ENCODE measurements at places on chromosomes 7 and 10.

DNA sequence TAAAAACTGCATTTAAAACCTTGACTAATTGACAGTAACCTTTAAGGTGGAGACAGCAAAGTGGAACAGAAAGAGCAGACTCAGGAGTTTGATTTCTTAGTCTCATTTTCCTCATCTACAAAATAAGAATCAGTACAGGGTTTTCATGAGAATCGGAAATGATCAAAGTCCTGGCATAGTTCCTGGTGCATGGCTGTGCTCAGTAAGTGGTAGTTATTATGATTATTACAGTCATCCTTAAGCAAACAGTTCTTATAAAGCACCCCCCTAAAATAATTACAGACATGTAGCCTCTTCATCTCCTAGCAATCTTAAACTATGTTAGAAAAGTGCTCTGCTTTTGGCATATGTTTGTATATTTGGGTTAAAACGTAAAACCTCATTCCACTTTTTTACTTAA lies 18.0 kb downstream of the NEBL start:
- no peak for DNase-seq

DNA sequence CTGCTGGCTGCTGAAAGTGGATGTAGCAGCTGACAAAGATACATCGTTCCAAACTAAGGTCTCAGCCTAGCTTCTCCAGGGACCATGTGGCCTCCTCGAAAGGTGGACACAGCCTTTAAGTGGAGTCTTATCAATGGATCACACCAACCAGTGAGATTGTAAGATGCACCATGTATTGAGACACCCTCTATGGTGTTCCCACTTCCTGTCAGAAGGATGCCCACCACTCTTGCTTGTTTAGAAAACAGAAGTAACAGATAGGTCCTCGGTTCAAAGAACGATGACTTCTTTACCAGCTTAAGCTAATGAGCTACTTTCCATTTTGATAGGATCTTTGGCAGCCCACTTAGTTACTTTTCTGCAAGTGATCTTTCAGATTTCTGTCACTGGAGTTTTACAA lies 34.3 kb downstream of the SLC25A13 start:
- no peak for DNase-seq

DNA sequence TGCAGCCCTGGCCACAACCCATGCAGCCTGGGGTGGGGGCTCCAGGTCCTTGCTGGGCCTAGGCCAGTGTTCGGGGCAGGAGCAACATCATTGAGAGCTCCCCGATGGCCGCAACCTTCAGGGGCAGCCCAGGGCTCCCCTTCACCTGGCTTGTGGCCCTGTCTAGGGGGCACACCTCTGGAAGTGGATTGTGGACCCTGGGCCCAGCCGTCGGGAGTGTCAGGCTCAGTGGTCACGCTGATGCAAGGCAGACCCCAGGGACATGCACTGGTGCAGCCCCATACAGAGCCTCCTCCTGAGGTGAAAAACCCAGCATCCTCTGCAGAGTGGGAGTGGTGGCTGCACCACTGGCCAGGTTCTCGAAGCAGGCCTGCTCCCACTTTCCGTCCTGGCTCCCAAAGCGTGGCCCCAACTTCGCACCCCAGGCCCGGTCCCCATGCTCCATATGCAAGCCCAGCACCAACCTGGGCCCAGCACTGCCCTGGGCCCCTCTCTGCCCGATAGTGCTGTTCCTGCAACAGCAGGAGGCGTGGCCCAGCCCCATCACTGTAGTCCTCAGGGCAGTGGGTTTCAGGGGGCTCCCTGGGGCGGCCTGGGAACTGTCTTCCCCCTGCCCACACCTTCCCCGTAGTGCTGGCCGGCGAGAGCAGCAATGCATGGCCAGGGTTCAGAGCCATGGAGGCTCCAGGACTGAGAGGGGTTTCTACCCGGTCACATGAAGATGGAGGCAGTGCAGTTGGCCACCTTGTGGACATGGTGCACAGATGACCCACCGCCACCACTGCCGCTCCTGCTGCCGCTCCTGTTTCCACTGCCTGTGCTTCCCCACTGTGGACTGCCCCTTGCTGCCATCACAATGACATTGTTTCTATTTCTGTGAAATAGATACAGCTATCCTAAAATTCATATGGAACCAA lies 303.9 kb upstream of the NRG3 start:
- no peak for DNase-seq

DNA sequence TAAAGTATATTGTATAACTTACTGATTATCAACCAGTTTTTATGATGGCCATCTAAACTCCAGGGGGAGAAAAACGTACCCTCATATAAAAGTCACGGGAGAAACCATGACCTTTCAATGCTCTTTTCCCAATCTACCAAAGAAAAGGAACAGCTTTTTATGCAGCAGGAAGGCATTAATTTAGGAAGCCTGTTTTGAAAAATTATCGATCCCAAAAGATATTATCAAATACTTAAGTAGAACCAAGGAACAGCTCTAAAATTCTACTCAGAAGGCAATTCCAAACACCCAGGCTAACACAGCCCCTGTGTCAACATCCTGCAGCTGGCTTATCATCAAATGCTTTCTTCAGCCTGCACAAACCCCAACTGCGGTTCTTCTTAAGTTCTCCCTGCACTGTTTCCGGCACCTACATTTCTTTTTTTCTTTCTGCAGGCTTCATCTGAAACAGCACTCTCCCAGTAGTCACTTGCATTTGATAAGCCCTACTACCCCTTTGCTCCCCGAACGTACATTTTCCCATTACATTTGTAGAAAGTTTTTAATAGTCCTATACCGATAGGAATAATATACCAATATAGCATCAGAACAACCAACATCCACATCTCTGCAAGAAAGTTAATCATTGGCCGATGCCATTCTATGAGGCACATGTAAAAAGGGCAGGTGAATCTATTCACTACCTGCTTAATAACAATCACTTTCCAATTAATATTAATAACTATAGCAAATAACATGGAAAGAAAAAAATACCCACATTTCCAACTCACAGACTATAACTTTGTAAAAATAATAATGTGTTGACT lies 47.9 kb downstream of the PIP4K2A start:
- no peak for DNase-seq

GRCh38 chr10:46228563-46229071 lies 58.2 kb upstream of the ANTXRL start:
- DNase-seq, result peak; percentile 83

GRCh38 chr10:77943121-77943901 lies 16.8 kb upstream of the DLG5 start:
- no peak for DNase-seq

GRCh38 chr10:103154521-103155299 lies 38.4 kb downstream of the NT5C2 start:
- no peak for DNase-seq

GRCh38 chr7:134742688-134743350 lies 36.6 kb upstream of the CALD1 start:
- DNase-seq, result no peak

- DNase-seq, result no peak
Observed at GRCh38 chr7:29435167-29435566, 128.5 kb upstream of the PRR15 start.

GRCh38 chr7:121272676-121273075 lies 56.1 kb upstream of the WNT16 start:
- DNase-seq, result no peak

GRCh38 chr10:48467669-48468068 lies 137.2 kb downstream of the ARHGAP22 start:
- peak; percentile 4 for DNase-seq

- DNase-seq, result no peak
Observed at GRCh38 chr10:34003561-34003960, 669.1 kb upstream of the NRP1 start.

DNA sequence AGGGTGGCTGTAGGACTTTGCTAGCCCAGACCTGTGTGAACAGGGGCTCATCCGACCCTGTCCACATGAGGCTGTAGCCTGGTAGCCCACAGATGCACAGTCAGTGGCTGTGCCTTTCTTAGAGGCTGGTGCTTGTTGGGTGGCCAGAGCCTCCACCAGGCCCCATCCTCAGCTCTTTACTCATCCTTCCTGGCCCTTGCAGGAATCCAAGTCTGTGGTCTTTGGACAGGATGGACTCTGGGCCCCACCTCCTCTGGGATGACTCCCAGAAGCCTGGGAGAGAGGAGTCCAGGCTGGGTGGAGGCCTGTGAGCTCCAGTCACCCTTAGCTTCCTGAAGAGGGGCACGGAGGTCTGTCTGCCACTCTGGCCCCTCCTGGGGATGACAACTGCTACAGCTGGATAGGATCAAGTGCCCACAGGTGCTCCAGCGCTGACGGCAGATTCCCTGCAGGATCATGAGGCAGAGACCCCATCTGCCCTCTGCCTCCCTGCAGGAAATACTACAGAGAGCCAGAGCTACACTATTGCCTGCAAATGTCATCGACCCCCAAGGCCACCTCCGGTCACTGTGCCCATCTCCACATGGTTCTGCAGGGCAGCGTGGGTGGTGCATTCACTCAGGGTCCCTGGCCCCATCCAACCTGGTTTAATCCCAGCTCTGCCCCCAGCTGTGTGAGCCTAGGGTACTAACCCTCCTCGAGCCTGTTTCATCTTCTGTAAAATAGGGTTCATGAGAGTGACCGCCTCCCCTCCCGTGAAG lies 114.5 kb downstream of the PTPN20 start:
- peak; percentile 14 for DNase-seq

GRCh38 chr10:3294919-3295581 lies 122.5 kb upstream of the PITRM1 start:
- no peak for DNase-seq

- no peak for DNase-seq
Observed at GRCh38 chr7:105141068-105141467, 127.1 kb downstream of the KMT2E start.

GRCh38 chr7:20408467-20408826 lies 77.7 kb downstream of the ITGB8 start:
- no peak for DNase-seq

- no peak for DNase-seq
Observed at GRCh38 chr7:78400038-78400437, 601.5 kb downstream of the PHTF2 start.

DNA sequence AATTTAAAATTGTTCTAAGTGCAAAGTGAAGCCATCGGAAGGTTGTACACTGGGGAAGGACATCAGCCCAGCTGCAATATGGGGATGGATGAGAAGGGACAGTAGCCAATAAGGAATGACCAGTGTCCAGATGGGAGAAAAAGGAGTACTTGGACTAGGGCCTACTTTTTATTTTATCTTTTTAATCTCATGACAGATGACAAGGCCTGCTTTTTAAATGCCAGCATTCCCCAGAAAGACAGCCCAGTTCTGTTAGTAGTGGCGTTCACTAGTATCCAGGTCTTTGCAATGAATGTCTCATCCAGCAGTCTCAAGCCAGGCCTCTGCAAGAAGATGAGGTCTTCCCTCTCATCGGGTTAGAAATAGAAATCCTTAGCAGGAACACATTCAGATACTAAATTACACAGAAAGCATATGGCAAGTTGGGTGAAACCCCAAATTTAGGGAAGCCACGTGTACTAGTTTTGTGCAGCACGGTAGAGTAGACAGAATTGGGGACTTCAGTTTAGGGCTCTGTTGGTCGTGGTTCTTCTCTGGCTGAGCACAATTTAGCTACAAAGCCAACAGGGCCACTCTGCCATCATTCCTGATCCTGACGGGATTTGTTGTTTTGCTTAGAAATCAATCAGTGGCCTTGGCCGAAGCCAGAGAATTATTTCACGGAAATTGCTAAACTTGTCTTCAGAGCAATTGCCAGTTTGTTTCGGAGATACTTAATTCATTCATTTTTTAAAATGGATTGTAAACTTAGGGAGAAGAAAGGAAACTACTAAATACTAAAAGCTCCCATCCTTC lies 227.8 kb downstream of the ARHGAP21 start:
- DNase-seq, result no peak

GRCh38 chr7:68792351-68792750 lies 805.9 kb upstream of the AUTS2 start:
- DNase-seq, result no peak

DNA sequence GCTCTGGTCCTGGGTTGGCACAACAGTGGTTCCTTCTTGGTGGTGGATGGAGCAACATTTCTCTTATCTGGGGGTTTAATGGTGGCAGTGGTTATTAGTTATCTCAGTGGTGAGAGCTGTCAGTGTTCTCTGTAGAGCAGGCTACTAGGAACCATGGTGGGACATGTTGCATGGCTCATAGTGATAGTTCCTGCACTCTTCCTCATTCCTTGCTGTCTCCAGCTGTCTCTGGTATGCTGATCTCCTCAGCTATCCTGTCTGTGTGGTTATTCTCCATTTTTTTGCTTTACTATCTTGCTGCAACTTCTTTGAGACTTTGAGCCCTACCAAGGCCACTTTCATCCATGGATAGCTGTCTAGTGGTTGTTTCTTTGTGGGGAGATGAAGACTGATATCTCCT lies 44.0 kb downstream of the CCDC7 start:
- DNase-seq, result no peak

GRCh38 chr10:77513781-77514331 lies 123.8 kb downstream of the KCNMA1 start:
- DNase-seq, result no peak

GRCh38 chr7:82373926-82374635 lies 69.5 kb downstream of the CACNA2D1 start:
- DNase-seq, result no peak

- no peak for DNase-seq
Observed at GRCh38 chr7:150994141-150994837, 3.5 kb downstream of the NOS3 start.

DNA sequence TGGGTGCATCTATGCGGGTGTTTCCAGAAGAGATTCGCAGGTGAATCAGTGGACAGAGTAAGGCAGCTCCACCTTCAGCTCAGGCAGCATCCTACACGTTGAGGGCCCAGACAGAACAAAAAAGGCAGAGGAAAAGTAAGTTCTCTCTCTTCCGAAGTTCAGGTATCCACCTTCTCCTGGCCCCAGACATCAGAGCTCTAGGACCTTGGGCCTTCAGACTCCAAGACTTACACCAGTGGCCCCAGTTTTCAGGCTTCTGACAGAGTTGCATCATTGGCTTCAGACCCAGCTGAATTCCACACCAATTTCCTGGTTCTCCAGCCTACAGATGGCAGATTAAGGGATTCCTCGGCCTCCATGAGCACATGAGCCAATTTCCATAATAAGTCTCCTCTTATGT lies 102.2 kb upstream of the GPR26 start:
- DNase-seq, result no peak

DNA sequence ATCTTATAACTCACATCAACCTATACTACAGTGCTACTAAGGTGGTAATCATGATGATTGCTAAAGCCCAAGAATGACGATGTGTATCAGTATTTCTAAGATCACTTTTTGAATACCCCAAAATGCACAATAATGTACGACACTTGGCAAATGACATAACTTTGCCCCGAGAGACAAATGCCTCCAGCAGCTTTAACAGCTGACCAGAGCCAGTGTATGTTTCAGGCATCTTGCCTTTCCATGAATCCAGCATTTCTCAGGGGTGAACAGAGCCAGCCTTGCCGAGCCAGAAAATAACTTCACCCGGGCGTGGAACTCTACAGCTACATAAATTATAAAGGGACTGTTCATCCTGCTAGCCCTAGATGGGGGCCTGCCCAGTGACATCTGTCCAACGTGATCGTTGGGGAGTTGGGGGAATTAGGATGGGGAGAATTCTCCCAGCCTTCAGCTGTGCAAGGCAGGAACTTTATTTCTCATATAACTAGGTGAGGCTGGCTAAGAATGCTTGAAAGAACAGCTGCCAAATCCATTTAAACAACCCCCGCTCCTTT lies 1.8 kb downstream of the IGFBP3 start:
- no peak for DNase-seq

GRCh38 chr10:110141185-110141584 lies 66.2 kb upstream of the MXI1 start:
- DNase-seq, result no peak

GRCh38 chr7:8325067-8325466 lies 63.1 kb upstream of the ICA1 start:
- DNase-seq, result no peak

- no peak for DNase-seq
Observed at GRCh38 chr10:117727421-117727820, 184.9 kb downstream of the EMX2 start.

- DNase-seq, result no peak
Observed at GRCh38 chr10:124722798-124723783, 21.1 kb downstream of the FAM53B start.

GRCh38 chr7:6481445-6481844 lies 33.7 kb upstream of the DAGLB start:
- no peak for DNase-seq

Data from dorsolateral prefrontal cortex (tissue), 122 donors.